ENCODE measurements at places on chromosomes 11 and 22.
A peak's percentile ranks its signal among the peaks of the same experiment; 100 is the strongest.

GRCh38 chr22:39316440-39317083 is 2.9 kb downstream of the RPL3 start:
- peak; percentile 65 for DNase-seq

DNA sequence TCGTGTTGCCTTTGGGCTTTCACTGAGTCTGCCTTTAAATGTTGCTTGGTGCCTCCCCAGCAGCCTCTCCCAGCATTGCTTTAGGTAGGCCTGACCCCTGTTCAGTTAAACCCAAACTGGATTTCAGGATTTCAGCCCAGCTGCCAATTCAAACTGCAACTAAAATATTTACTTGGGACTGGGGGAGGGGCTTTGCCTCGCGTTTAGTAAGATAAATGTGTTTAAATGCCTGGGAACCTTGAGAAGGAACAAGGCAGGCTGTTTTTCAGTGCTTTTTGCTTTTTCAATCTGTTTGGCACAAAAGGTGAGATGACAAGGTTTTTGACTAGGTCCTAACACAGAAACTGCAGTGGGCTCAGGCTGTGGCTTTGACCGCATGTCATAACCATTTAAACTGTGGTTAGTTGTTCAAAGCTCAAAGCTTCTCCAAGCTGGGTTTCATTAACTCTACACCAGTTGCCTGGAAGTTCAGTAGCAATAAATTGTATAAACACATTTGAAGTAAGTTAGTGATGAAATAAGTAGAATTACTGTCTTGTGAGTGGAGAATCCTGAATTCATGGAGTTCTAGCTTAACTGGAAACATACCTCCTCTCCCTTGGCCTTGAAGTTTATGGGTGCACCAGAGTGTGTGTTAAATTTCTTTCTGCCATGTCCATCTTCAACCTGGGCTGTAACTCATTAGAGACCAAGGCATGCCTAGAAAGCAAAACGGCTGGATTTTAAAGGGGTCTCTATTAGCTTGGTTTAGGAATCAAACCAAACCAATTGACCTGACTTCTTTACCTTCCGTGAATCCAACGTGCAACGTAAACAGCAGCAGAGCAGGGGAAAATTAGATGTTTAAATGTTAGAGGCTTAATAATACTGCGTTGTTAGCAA is 3.6 kb downstream of the PKNOX2 start:
- no peak for DNase-seq

DNA sequence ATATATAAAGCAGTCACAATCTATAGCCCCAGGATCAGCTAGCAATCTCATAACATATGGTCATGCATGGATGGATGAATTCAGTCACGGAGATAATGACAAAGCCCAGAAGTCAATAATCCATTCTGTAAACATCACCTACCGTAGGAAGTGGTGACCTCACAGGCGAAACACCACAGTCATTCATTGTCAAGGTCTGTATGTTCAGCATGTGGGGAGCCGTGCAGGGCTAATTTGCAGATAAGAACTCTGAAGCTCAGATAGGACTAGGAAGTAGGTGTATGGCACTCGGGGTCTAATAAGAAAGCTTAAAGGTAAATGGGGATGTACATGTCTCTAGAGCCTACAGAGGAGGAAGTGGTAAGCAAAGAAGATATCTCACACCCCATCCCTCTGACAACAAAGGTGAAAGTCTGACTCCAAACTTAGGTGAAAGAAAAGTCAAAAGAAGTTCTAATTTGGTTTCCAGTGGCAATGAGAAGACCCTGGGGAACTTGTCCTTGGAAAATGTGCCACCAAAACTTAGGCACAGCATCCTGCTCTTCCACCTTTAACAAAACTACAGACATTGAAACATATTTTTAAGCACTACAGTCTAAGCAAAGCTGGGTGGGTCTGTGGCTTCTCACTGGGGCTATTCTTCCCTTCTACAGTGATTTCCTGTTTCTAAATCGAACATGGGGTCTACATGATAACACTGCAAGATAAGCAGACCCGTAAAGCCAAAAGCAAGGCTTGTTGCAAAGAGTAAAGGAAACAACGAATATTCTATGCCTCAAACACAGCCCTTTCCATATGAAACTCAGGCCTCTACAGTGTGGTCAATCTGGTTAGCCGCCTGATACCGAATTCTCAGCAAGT is 5.2 kb downstream of the CRTAM start:
- DNase-seq: no peak

GRCh38 chr11:17612221-17613188 is 65.4 kb downstream of the OTOG start:
- no peak for DNase-seq

GRCh38 chr11:15349413-15349812 is 234.7 kb downstream of the INSC start:
- no peak for DNase-seq

GRCh38 chr11:35063488-35063931 is 75.5 kb upstream of the CD44 start:
- DNase-seq: no peak

DNA sequence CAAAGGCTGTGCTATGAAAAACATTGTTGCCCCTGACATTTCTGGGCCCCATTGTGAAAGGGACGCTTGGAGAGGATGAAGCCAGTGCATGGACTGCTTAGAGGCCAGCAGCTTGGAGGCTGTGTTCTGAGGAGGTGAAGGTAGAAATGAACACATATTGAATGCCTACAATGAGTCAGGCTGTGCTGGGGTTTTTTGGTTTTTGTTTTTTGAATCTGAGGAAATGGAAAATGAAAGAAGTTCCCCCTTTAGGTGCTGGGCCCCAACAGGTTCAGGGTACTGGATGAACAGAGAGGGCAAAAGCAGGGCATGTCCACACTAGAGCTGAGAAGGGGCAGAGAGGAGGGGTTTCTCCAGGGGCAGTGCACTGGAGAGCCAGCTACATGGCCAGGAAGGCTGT is 166.1 kb upstream of the API5 start:
- DNase-seq: no peak

- DNase-seq: no peak
Observed at GRCh38 chr11:1912289-1912878, 7.1 kb upstream of the TNNT3 start.

- no peak for DNase-seq
Observed at GRCh38 chr22:29442976-29443375, 4.6 kb downstream of the RFPL1 start.

DNA sequence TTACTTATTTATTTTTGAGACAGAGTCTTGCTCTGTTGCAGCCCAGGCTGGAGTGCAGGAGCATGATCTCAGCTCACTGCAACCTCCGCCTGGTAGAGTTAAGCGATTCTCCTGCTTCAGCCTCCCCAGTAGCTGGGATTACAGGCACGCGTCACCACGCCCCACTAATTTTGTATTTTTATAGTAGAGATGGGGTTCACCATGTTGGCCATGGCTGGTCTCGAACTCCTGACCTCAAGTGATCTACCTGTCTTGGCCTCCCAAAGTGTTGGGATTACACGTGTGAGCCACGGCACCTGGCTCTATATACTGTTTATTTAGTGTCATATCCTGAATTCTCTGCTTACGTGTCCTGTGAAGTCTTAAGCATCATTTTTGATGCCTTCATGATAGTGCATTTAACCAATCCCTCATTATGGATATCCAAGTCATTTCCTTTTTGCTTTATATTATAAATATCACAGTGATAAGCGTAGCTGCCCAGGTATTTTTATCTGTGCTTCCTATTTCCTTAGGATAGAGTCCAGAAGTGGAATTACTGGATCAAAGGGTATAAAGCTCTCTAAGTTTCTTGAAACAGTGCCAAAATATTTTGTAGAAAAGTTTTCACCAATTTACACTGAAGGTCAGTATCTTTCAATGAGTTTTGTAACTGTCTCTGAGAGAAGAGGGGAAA is 871 bp upstream of the SIDT2 start:
- DNase-seq: no peak

DNA sequence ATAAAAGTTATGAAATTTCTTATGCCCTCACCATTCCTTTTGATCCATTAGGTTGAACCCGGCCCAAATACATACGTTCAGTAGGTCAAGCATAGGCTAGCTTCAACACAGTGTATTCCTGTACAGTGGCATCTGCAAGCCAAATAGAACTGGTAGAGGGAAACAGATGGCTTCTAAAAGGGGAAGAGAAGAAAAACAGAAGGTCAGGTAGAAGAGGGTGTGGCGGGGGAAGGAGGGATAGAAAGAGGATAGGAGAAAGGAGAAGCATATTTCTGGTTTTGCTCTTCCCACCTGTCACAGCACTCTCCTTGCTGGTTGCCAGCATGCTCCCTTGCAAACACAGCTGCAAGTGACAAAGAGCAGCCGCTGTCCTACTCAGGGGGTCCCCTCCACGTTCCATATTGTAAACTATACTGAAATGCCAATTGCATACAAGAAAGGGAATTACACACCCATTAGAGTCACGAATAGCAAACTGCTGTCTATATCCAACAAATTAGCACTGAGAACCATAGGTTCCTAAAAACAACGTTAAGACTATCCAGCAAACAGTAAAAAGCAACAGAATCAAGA is 71.8 kb downstream of the PHF21A start:
- no peak for DNase-seq

DNA sequence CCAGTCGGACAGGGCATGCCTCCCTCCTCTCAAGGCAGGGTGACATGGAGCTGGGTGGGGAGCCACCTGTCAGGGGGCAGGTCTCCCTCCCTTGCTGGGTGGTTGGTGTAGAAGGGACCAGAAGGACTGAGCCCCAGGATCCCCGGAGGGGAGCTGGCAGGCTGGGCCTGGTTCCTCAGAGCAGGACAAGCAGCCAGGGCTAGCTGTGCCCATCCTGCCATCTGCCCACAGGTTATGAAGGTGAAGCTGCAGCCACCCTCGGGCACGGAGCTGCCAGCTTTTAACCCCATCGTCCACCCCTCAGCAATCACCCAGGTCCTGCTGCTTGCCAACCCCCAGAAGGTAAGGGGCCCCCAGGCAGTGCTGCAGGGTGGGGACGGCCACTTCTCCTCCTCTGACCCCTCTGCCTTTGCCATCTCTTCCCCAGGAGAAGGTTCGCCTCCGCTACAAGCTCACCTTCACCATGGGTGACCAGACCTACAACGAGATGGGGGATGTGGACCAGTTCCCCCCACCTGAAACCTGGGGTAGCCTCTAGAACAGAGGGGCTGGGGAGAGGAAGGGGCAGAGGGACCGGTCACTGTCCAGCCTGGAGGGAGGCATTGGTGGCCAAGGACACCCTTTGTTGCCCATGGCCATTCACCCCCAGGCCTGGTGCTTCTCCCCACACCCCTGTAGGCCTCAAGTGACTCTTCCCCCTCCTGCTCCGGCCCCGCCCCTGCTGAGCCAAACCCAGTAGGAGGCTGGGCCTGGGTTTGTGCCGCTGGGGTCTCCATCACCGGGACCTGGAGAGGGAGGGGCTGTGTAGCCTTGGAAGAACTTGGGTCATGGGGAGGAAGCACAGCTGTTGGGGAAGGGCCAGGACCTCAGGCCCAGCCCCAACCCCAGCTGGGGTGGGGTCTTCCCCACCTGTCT is 7.0 kb upstream of the SH3BP1 start:
- DNase-seq: no peak

- no peak for DNase-seq
Observed at GRCh38 chr22:23386822-23387580, 193.1 kb downstream of the IGLL1 start.

- DNase-seq: no peak
Observed at GRCh38 chr11:85827748-85828639, 17.1 kb upstream of the SYTL2 start.

DNA sequence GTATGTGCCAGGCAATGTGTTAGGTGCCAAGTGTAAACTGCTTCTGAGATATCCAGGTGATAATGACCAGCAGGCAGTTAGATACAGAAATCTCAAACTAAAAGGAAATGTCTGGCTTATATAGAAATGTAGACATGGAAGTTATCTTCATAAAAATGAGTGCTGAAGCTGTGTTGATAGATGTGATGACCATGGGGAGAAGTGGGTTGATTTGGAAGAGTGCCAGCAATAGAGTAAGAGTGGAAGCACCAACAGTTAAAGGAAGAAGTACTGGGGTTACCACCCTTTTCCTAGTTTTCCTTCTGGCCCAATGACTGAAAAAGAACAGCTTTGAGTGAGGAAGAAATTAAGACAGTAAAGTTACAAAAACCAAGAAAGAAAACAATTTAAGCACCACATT is 68.5 kb downstream of the C2CD3 start:
- no peak for DNase-seq

GRCh38 chr22:38950527-38951295 is 6.7 kb upstream of the APOBEC3A start:
- DNase-seq: no peak

DNA sequence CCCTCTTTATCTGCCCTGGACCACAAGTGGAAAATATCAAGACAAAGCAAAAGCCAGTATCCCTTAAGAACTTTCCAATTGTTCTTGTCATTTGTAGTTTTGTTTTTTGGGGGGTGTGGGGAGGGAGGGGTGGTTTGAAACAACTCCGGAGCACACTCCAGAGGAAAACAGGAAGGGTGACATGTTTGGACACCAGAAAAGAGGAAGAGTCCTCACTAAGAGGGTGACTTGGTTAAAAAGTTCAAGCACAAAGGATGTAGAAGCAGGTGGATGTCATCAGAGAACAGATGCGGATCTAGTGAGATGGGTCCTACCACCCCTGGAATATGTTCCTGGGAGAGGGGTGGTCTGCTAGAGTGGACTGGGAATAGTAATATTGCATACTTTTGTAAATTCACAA is 25.8 kb downstream of the ADAMTS8 start:
- no peak for DNase-seq

Data from stimulated activated CD8-positive, alpha-beta memory T cell treated with anti-CD3 and anti-CD28 coated beads, Interleukin-4, amount 100 ng/mL, for 24 hours (primary cell).